NCI-H69 (cell line): ENCODE measurements at places on chromosomes 16 and 17.

DNA sequence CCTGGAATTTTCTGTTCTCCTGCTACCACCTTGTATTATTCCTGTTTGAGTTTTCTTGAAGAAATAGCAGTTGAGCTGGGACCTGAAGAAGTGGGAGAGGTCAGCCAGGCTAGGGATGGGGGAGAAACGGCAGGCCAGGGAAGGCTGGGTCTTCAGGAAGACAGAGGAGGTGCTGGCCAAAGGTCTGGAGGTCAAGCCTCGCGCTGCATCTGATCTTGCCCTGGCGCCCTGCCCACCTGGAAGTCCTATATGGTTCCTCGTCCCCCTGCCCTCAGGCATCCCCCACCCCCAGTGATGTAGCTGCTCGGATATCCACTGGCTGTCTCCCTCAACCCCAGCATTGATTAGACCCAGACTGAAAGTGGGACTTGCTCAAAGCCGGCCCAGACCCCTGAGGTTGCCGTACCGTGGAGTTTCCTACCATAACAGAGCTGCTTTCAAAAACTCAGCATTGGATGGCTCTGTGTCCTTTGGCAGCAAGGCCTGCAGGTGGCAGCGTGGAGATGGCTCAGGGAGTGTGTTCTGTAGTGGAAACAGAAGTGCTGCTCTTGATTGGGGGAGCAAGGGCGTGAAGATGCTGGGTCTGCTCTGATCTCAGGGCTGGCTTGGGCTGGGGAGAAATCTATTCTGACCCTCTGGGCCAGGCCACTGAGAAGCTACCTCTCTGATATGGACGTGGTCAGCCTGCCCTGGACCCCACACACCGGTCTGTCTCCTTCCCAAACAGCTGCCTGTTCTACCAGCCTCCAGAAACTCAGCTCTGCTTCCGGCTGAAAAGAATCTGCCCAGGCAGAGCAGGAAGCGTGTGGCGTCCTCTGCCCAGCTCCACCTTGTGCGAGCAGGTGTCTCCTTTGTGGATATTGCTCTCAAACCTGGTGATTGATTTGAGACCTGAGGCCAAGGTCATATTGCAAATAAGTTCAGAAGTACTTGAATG, 107.0 kb upstream of the CACNG5 start:
- peak; percentile 82 for DNase-seq

GRCh38 chr17:79002796-79003593, 6.6 kb downstream of the CANT1 start:
- no peak for DNase-seq

- DNase-seq: no peak
Measured at GRCh38 chr16:65271996-65272395, 150.1 kb upstream of the CDH11 start.

DNA sequence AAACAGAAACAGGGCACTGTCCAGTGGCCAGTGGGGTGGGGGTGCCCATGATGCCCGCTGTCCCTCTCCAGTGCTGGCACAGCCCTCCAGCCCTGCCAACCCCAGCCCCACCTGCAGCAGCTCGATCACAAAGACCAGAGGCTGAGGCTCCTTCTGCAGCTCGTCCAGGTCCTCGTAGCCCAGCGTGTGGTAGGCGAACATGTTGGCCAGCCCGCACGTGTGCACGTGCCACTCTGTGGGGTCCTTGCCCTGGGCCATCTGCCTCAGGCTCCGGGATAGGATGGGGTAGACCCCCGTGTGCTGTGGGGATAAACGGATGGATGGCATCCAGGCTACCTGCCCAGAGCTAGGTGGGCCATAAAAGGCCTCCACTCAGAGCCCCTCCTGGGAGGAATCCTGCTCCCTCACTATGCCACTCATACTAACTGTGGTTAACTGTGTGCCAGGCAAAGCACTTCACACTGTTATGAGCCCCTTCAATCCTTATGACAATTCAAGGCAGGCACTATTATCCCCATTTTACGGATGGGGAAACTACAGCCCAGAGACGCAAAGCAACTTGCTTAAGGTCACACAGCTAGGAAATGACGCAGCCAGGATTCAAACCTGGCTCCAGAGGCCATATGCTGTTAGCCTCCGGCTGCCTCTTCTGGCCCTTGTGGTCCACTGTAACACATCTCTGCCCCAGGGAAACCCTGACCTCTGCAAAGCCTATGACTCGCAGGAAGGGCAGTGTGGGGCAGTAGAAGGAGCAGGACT, 6.5 kb downstream of the AIPL1 start:
- no peak for DNase-seq

DNA sequence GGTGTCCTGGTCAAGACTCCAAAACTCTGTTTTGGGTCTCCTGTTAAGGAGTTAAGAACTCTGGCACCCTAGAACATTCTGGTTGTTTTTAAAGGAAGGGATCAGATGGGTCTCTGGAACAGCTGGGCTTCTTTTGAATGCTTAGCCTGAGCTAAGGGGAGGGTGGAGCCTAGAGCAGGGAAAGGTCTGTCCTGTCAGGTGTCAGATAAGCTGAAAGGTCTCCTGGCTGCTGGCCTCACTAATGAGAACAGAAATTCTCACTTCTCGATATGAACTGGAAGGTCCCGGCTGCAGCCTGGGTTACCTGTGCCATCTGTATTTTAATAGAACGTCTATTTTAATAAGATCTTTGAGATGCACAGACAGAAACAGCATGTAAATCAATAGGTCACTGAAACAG, 69.0 kb downstream of the RAP1GAP2 start:
- no peak for DNase-seq

DNA sequence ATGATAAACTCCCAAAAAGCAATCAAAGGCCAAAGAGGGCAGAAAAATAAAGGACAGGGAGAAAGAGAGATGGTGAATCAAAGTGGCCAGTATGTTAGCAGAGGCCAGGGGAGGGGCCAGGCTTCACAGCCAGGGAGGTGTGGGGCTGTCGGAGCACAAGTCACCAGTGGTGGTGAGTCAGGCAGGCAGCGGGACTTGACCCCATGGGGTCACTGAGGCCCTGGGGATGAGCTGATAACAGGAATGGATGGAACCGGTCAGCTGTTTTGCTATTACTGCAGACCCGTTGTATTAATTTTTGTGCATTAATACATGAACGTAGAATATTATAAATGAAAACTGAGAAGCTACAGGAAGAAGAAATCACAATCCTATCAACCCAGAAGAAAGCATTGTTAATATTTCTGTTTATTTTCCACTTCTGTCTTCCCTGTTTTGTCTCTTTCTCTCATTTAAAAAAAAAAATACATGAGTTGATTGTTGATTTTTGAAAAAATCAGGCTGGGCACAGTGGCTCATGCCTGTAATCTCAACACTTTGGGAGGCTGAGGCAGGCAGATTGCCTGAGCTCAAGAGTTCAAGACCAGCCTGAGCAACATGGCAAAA, 106.9 kb downstream of the SOCS1 start:
- no peak for DNase-seq

- DNase-seq: no peak
Measured at GRCh38 chr17:68432086-68432864, 25.0 kb downstream of the WIPI1 start.

- DNase-seq: peak; percentile 5
Measured at GRCh38 chr17:37816950-37817349, 72.1 kb upstream of the HNF1B start.

- DNase-seq: no peak
Measured at GRCh38 chr17:975371-975915, 4.1 kb downstream of the NXN start.

- peak; percentile 5 for DNase-seq
Measured at GRCh38 chr17:8803531-8804420, 4.6 kb upstream of the MFSD6L start.

DNA sequence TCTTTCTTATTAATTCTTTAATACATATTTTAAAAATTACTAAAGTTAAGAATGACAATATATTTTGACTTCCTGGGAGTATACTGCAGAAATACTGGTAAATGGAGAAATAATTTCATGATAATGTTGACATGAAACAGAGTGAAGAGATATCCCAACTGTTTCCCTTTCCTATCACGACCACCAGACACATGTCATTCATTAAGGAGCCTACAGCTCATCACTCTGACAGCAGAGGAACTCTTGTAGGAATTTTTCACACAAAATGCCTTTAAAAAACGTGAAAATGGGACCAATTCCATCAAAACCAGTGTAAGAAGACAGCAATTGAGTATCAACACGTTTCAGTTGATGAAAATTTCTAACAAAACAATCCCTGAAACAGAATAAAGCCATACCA, 172.9 kb upstream of the CPHXL start:
- no peak for DNase-seq

GRCh38 chr16:30725418-30725792, 22.8 kb upstream of the PHKG2 start:
- DNase-seq: no peak

DNA sequence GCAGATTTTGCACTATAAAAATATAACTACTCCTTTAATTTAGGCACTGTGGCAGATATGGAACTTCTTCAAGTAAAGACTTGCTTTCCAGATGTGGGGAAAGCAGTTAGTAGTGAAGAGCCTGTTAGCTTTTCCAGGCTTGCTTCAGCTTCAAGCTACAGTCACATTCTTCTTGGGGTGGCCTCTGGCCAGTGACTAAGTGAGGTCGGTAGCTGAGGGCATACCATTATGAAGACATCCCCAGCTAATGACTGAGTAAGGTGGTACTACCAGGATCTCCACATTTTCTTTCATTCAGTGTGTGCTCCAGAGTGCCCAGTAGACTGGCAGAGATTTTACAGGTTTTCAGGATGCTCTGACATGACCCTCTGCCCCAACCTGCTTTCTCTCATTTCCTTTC, 167.1 kb upstream of the KIF2B start:
- DNase-seq: no peak
